Right ventricle myocardium superior (tissue), 1 donor: ENCODE measurements at places on chromosomes 7 and 10. TPM values are rescaled to one million over a fixed set of nuclear protein-coding genes. Genes with fewer than 3 reads are reported as not detected.

DNA sequence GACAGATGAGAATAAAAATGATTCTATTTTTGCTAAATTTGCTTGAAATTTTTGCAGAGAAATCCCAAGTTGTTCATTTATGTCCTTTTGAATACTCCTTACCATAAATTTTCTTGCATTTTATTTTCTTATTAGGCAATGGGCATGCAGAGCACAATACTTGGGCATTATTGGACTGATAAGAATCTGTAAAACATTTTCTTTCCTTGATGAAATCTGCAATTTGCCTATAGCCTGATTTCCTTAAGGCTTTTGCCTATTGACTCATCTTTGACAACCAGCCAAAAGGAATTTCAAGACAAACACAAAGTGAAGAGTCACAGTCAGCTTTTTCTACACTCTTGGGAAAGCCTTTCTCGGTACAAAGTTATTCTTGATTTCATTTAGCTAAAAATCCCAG lies 30.5 kb upstream of the GNAT3 start:
- DNase-seq = no peak

DNA sequence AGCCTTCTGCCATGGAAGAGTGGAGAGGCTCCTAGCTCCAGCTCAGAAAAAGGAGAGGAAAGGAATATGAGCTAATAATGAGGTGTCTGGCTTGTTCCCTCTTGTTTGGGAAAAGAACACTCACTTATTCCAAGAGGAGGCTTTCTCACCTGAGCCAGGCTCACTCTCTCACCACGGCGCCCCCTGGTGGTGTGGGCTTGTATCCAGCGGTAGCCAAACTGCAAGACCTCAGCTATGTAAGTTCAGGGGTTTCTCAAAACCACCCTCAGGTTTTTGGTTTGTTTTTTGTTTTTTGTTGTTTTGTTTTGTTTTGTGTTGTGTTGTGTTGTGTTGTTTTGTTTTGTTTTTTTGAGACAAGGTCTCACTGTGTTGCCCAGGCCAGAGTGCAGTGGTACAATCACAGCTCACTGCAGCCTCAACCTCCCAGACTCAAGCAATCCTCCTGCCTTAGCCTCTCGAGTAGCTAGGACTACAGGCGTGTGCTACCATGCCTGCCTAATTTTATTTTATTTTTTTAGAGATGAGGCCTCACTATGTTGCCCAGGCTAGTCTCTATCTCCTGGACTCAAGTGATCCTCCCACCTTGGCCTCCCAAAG lies 124.0 kb downstream of the TMEM130 start:
- DNase-seq = peak; percentile 80

GRCh38 chr10:78381107-78381506 lies 347.4 kb downstream of the RPS24 start:
- DNase-seq = no peak

- DNase-seq = no peak
These were observed 31.4 kb downstream of the LRRC17 start for GRCh38 chr7:102944241-102944640.

DNA sequence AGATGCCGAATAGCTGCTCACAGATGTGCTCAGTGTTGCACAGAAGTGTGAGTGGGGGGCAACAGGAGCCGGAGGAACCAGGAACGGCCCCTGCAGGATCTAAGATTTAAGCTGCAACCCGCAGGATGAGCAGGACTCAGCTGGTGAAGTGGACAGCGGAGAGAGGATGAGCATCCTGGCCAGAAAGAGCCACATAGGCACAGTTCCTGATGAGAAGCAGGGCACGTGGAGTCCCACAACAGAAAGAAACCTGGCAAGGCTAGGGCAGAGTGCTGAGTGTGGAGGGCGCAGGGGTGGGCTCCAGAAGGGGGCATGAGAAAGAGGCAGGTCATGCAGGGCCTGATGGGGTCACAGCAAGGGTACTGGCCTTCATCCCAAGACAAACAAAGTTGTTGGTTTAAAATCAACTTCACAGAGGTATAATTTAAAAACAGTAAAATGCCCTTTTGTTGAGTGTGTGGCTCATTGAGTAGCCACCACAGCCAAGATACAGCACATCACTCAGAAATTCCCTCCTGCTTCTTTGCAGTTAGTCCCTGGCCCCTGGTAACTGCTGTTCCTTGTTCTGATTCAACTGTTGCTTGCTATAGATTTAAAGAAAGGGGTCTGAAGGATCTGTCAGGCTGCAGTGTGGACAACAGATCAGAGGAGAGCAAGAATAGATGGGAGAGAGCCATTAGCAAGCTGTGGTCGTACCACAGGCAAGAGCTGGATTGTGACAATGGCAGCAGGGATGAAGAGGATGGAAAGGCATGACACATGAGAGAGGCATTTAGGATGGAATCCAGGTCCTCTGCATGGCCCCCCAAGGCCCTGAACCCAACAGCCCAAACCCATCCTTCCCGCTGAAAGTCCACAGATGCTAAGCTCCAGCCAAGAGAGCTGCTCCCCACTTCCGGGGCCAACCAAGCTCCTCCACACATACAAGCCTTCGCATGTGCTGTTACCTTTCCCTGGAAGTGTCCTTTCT lies 53.1 kb upstream of the OSBPL3 start:
- no peak for DNase-seq

LANCL2 gene
- total RNA-seq = 5.6 TPM

KCNMA1 gene
- 2.0 TPM for total RNA-seq
